NCI-H2081 treated with DMSO at 0.1 percent for 48 hours (cell line): ENCODE measurements at places on chromosomes 11 and 22.

GRCh38 chr22:20002128-20002527, 14.5 kb downstream of the ARVCF start:
- DNase-seq = no peak

- no peak for DNase-seq
These were observed 6.1 kb upstream of the GRK3 start for GRCh38 chr22:25558341-25558740.

- no peak for DNase-seq
These were observed 40.1 kb upstream of the CARD18 start for GRCh38 chr11:105179542-105180278.

DNA sequence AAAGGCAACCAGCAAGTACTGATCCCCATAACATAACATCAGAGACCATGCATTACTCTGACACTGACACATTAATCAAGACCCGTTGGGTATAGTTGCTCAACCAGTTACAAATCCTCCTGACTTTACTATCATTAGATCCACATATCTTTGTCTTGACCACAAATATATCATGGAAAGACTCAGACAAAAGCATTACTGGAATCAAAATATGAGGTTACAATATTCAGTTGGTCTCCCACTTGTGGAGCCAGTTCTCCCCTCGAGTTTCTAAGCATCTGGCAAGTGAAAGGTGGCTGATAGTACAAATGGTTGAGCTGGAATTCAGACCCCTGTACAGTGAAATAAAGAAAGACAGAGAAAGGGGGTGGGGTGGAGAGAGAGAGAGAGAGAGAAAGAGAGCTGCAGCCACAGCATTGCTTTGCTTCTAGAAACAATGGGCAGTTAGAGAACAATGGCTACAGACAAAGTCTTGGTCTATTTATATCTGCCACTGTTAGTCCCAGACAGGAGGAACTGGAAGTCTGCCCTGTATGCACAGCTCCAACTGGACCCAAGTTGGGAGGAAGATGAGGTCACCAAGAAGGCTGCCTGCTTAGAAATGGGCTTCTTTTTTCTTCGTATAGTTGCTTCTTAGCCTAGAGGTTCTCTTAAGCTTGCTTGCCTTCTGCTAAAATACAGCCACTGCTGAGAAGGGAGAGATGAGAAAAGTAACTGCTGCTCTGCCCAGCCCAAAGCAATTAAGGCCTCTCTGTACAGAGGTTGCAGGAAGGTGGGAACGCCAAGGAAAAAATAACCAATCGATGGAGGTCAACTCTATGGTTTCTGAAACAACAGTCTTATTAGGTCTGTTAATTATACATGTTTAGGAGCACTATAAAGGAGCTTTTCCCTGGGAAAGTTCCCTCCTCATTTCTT, 85.5 kb downstream of the ETS1 start:
- DNase-seq = no peak

- no peak for DNase-seq
These were observed 16.1 kb downstream of the ALKBH8 start for GRCh38 chr11:107549253-107549953.

GRCh38 chr11:12893787-12894672, 115.1 kb upstream of the RASSF10 start:
- no peak for DNase-seq

- DNase-seq = no peak
These were observed 90.9 kb downstream of the MICAL2 start for GRCh38 chr11:12200991-12201985.

- no peak for DNase-seq
These were observed 87.5 kb downstream of the TMEM135 start for GRCh38 chr11:87125257-87125656.

DNA sequence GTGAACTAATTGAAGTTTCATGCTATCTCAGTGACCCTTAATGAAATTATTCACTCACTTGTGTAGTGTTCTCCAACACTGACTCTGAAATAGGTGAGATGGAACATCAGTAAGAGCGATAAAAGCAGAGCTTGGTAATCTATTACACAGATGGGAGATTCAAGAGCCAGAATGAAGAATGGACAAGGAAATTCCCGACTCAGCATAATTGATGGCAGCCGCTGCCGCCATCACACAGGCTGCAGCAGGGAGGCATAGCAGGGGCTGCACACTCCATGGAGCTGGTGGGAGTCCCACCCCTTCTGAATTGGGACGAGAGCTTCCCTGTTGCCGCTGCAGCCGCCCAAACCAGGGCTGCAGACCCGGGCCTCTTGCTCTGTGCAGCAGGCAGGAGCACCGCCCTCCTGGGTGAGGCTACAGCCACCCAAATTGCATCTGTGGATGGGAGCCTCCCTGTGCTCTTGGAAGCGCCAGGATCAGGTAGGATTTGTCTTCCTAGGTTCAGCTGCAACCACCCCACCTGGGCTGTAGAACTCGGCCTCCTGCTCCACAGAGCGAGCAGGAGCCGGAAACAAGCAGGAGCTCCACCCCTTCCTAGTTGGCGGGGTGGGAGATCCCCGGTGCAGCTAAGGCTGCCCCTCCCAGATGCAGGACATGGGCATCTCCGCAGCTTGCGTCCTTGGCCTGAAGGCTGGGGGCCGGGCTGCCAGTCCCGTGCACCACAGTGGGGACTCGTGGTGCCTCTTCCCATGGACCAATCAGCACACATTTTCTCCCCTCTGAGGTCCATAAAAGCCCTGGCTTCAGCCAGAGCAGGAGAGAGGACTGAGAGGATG, 535.1 kb upstream of the LUZP2 start:
- DNase-seq = no peak

- DNase-seq = no peak
These were observed 25.5 kb downstream of the PTPRJ start for GRCh38 chr11:48005831-48006270.

DNA sequence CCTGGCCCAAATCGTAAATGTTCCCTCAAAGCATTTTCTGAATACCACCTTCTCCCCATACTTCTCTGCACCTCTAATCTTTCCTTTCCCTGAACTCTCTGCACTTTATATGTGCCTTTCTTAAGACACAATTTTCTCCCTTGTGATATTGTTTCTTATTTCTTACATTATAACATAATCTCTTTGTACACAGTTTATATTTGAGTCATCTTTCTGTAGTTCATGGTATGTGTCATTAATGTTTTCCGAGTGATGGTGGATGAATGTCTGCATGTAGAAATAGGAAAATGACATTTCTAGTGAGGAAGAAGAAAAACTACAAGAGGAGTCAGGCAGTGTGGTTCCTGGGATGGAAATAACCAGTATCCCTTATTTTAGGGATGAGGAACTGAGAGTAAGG, 5.5 kb downstream of the ACRV1 start:
- DNase-seq = no peak

DNA sequence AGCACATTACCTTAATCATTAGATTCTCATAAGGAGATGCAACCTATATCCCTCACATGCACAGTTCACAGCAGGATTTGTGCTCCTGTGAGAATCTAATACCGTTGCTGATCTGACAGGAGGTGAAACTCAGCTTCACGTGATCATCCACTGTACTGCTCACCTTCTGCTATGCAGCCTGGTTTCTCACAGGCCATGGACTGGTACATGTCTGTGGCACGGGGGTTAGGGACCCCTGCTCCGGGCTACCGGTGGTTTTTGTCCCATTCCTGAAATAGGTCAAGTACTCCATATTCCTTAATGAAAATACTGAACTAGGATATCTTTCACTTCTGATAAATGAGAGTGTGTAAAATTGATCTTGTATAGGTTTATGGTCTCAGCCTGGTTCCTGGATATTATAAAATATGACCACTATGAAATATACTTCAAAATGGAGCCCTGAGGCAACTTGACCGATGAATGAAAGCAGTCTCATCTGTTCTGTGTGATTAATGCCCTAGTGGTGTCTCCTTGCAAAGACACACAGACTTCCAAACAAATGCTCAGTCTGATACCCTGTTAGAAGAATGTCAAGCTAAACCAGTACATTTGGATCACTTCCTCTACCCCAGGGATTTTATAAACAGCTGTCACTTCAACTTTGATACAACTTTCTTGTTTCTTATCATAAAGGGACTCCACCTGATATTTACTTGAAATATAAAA, 492.9 kb upstream of the ANO3 start:
- no peak for DNase-seq

GRCh38 chr22:46044621-46045458, 67.9 kb upstream of the WNT7B start:
- no peak for DNase-seq

DNA sequence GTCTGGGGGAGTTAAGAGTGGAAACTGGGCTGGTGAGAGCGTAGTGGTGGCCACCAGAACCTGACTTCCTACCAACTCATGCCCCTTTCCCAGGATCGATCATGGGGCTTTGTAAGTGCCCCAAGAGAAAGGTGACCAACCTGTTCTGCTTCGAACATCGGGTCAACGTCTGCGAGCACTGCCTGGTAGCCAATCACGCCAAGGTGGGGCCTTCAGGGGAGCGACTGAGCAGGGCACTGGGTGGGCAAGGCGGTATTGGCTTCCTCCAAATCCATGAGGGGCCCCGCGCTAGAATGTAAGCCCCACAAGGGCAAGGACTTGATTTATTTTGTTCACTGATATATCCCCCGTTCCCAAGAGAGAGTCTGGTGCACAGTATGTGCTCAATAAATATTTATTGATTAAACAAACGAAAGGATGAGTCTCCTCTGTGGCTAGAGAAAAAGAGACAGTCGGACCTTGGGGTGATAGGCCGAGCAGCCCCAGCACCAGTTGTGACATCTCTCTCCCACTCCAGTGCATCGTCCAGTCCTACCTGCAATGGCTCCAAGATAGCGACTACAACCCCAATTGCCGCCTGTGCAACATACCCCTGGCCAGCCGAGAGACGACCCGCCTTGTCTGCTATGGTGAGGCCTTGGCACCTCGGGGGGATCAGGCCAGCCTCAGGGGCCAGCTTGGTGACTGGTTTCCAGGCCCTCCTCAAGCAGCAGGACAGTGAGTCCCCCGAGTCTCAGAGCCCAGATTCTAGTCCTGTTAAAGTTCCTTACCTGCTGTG, 765 bp downstream of the ZFPL1 start:
- no peak for DNase-seq

DNA sequence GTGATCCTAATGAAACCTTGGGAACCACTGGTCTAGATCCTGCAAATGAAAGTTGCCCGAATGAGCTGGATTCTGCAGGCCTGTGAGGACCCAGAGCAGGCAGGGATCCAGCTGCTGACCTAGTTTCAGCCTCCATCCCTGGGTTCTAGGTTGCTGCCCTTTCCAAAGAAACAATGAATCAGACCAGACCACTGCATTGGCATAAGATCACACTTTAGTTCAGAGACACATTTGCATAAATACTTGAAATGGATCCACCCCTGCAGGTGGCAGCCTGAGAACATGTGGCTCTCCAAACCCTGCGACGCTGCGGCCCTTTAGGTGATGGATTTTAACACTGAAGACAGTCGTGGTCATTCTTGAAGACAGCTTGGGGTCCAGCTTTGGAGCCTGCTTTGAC, 23.7 kb downstream of the ADAMTS8 start:
- DNase-seq = no peak

DNA sequence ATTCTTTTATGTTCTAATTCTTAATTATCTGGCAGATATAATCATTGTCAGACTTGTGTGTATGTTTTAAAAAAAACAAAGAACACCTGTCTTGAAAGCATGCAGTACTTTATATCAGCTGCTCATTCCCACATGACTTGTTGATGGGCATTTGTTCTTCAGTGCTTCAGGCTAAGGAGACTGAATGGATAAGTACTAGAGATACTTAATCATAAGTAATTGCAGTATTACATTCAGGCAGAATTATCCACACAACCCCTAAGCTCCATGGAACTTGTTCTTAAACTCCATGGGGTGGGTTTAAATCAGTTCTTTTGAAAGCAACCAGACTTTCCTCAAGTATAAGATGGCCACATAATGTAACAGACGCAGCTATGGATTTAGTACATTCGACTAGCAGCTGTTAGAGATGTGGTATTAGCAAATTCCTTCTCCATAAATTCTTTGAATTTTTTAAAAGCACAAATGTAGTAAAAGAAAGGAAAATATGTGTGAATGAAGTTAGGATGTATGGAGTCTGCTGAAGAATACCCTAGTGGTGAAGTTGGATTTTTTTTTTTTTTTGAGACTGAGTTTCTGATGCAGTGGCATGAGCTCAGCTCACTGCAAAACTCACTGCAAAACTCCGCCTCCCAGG, 3.0 kb downstream of the JAM3 start:
- DNase-seq = peak; percentile 29

- DNase-seq = no peak
These were observed 70.0 kb downstream of the WNT7B start for GRCh38 chr22:45906946-45907345.

DNA sequence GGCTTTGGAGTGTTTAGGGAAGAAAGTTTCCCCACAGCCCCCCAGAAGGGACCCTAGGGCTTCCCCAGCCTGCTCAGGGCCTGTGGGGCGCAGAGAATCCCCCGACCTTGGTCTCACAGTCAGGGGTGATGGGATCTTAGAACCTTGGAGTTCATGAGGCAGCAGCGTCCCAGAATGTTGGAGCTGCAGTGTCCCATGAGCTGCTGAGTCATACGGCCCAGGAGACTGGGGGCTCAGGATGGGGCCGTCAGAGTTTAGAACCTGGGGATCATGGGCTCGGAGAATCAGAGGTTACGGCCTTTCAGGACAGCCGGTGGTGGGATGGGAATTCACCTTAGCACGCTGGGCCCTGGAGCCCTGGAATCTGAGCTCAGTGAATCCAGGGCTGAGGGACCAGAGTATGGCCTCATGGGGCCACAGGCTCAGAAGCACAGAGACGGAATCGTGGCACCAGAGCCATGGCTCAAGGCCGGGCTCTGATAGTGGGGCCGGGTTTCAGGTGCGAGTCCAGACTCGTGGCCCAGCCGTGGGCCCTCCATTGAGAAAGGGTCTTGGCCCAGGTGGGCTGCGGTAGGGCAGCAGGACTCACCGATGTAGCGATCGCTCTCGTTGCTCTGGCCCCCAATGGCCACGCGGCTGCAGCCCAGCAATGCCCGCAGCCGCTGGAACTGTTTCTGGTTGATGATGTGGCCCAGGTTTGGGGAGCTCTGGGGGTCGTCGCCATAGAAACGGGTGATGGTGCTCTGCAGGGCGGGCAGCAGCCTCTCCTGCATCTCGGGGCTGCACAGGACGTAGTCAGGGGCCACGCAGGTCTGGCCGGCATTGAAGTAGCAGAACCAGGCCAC, 9.5 kb downstream of the ALDH3B2 start:
- no peak for DNase-seq

DNA sequence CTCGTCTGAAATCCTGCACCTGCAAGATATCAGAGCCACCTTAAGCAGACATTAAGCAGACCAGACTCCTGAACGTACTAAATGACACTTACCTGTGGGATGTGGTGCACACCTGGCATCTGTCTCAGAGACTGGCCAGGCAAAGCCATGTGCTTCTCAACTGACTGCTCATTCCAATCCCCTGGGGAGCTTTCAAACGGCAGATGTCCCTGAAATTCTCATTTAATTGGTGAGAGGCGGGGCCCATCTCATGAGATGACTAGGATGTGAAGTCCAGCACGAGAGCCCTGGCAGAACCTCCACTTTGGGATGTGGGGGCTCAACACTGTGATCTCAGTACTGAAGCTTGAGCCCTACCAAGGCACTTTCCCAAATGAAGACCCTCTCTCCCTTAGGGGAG, 84.9 kb upstream of the HMGXB4 start:
- peak; percentile 25 for DNase-seq

DNA sequence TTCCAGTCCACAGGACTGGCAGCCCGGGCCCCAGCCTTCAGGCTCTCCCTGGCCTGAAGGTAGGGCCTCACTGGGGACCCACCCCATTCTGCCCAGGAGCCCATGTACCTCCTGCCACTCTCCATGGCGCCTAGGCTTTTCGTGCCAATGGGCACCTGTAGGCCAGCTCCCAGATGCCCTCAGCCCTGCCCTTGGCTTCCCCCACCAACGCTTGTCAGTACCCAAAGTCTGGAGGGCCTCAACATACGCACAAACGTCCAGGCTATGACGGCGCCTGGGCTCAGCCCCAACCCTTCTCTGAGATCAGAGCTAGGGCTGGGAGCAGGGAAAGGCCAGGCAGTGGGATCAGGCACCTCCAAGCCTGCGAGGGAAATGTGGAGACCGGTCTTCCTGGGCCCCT, 816.9 kb upstream of the LUZP2 start:
- no peak for DNase-seq
